Naive thymus-derived CD8-positive, alpha-beta T cell (primary cell): ENCODE measurements at places on chromosomes 4 and X.
A peak's percentile ranks its signal among the peaks of the same experiment; 100 is the strongest.

GRCh38 chr4:181896614-181897013 is 346.6 kb upstream of the TENM3 start:
- no peak overlapping the region for H3K4me3 ChIP-seq
- H3K36me3 ChIP-seq: no peaks in the 10 kb centered on the region
- DNase-seq: no peak
- no peaks in the 10 kb centered on the region for H3K4me1 ChIP-seq
- H3K27me3 ChIP-seq: no peaks in the 10 kb centered on the region

GRCh38 chr4:166091912-166092510 is 219.0 kb downstream of the TLL1 start:
- no peaks in the 10 kb centered on the region for H3K4me1 ChIP-seq
- no peak overlapping the region for H3K4me3 ChIP-seq
- H3K27me3 ChIP-seq: peaks cover 2% of the 10 kb centered on the region
- peak; percentile 2 for DNase-seq
- H3K27ac ChIP-seq: no peak overlapping the region
- H3K36me3 ChIP-seq: no peaks in the 10 kb centered on the region

GRCh38 chrX:24846550-24847150 is 152.9 kb downstream of the POLA1 start:
- H3K27me3 ChIP-seq: no peaks in the 10 kb centered on the region
- H3K27ac ChIP-seq: no peak overlapping the region
- no peak overlapping the region for H3K4me3 ChIP-seq
- no peaks in the 10 kb centered on the region for H3K4me1 ChIP-seq
- DNase-seq: no peak

DNA sequence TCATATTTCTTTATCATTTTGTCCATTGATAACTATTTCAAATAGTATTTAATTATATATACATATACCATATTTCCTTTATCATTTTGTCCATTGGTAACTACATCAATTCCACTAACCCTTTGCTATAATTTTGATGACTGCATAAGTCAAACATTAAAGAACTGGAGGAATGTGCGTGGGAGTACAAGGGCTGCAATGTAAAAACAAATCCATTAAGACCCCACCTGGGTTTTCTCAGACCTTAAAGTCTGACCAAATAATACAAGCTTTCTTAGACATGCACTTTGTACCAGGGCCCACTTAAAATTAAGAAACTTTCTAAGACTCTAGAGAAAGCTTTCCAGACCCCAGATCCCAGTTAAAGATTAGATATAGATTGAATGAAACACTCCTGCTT is 1622.4 kb upstream of the PCDH10 start:
- no peak overlapping the region for H3K27ac ChIP-seq
- H3K36me3 ChIP-seq: no peaks in the 10 kb centered on the region
- no peaks in the 10 kb centered on the region for H3K4me1 ChIP-seq
- no peak overlapping the region for H3K4me3 ChIP-seq

- no peak for DNase-seq
- peaks cover 5% of the 10 kb centered on the region for H3K36me3 ChIP-seq
- no peaks in the 10 kb centered on the region for H3K4me1 ChIP-seq
- H3K27me3 ChIP-seq: peaks cover 1% of the 10 kb centered on the region
- no peak overlapping the region for H3K4me3 ChIP-seq
Observed at GRCh38 chr4:74054483-74055047, 16.1 kb upstream of the CXCL3 start.
